ENCODE measurements at places on chromosomes 1 and 21.

- no peak for DNase-seq
These were observed 19.6 kb downstream of the TMCC2 start for GRCh38 chr1:205247130-205247921.

DNA sequence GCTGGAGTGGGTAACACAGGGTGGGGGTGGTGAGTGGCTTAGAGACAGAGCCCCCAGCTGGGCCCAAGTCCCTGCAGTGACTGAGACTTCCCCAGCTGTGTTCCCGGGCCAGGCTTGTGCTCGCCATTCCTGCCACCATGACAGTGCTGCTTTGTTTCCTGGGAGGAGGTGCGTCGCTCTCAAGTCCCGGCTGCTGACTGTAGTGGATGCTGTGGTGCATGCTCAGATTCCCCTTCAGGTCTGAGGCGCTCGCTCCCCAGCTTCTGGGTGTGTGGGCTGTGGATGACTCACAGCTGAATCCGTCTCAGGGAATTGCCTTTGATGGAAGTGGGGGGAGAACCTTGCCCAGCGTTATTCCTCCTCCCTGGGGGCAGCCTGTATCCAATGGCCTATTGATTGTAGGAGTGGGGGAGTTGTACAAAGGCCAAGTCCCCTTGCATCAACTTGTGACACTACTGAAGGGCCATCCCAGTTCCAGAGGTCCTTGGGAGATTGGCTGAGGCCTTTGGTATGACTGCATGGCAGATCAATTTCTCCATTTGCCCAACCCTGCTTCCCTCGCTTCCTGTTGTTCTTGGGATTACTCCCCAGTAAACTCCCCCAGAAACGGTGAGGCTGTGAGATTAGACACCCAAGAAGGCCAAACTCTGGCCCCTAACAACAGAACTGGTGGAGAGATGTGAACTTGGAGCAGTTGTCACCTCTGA lies 17.8 kb upstream of the POU3F1 start:
- no peak for DNase-seq

- no peak for DNase-seq
These were observed 115.1 kb upstream of the TMEM51 start for GRCh38 chr1:15038232-15039016.

- DNase-seq = no peak
These were observed 37.5 kb downstream of the CTNNBIP1 start for GRCh38 chr1:9872430-9873165.

- DNase-seq = no peak
These were observed 99.8 kb downstream of the PTPN14 start for GRCh38 chr1:214451596-214451995.

- no peak for DNase-seq
These were observed 68.3 kb upstream of the SIM2 start for GRCh38 chr21:36630485-36631206.

GRCh38 chr1:119139857-119140176 lies 636 bp downstream of the WARS2 start:
- no peak for DNase-seq

DNA sequence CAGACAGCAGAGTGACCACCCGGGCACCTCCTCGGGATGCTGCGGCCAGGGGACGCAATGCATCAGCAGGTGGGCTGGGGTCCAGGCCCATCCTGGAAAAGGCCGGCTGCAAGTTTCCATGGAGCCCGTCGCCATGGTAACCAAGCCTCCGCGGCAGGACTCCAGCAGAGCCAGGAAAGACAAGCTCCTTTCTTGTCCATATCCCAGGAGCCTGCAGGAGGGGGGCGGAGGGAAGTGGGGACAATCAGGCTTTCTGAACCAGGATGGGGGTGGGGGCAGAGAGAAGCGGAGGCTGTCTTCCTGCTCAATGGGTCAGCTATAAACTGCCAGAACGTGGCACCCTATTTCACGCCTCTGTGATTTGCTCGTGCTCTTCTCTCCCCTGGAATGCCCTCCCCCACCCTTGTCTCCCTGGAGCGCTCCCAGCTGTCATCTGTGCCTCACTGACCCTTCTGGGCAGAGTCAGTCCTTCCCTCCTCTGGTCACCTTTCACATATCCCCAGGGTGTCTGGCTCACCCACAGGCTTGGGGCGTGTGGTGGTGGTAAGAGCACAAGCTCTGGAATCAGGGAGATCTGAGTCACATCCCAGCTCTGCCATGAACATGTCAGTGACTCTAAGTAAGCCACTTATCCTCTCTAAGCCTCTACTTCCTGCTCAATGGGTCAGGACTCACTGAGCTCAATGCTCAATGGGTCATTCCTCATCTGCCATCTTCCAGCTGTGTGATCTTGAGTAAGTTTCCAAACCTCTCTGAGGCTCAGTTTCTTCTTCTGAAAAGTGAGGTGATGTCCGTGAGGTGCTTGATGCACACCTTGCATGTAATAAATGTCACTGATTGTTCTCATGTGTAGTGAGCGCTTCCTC lies 58.9 kb upstream of the LAPTM5 start:
- no peak for DNase-seq

- no peak for DNase-seq
These were observed 8.8 kb upstream of the SRP9 start for GRCh38 chr1:225768662-225769426.

DNA sequence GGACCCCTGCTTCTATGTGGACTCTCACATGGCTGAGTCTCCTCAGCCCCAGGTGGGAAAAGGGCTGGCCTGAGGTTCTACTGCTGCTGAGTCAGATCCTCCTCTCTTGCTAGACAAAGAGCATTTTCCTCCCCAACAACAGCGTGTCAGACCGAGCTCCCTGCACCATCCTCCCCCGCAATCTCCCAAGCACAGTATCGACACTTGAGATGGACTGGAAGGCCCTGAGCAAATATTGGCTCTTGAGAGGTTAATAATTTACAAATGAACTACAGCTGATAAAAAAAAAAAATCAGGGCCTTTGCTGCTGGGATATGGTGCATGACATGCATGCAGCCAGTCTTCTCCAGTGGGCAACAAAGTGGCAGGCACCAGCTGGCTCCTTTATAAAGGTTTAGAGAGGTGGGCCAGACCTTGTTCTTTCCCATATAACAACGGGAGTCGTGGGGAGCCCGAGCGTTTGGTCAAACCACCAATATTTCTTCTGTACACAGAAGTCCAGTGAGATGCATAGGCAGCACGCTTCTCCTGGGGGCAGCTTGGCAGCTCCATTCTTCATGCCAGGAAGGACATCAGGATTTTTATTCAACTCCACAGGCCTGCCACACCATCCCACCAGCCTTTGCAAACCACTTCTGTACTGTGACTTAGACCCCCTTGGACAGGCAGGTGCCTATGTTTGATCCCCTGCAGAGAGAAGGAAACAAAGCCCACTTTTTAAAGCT lies 55.4 kb upstream of the CAMK1G start:
- no peak for DNase-seq

- DNase-seq = peak; percentile 45
These were observed 48.3 kb upstream of the LBR start for GRCh38 chr1:225476100-225476511.

- DNase-seq = no peak
These were observed 16.2 kb upstream of the SLC6A17 start for GRCh38 chr1:110134050-110134595.

DNA sequence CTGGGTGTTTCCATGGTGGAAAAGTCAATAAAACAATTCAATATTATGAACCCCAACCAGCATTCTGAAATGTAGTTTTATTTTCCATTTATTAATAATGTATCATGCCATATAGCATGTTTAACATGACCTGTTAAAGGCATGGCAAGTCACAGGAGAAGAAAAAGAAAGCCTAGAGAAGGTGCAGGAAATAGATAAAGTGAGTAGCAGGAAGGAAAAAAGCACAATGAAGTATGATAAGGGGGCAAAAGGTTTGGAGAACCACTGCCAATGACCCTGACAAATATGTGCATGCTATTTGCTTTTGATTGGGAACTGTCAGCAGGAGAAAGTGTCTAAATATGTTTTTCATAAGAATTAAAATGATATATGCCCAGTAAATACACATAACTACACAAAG lies 85.6 kb downstream of the HMCN1 start:
- no peak for DNase-seq

DNA sequence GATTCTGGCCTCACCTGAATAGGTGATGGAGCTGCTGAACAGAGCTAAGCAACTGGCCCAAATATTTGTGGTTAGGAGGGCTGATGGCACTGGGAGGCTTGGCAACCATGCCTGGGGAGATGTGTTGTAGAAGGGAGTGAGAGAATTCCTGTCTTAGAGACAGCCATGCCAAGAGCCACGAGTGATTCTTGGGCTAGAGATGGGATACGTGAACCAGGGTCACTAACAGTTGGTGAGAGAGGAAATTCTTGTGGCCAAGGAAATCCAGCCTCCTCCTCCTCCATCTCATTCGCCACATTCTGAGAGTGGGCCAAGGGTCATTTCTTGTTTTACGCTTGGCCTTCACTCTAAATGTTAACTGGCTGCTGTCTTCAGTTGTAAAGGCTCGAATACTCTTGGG lies 46.3 kb downstream of the NGF start:
- DNase-seq = no peak

GRCh38 chr1:228076796-228077430 lies 5.6 kb upstream of the ARF1 start:
- DNase-seq = peak; percentile 84

Data from mesenteric fat pad (tissue), 1 donor.